ENCODE measurements at places on chromosomes 5 and 9.

DNA sequence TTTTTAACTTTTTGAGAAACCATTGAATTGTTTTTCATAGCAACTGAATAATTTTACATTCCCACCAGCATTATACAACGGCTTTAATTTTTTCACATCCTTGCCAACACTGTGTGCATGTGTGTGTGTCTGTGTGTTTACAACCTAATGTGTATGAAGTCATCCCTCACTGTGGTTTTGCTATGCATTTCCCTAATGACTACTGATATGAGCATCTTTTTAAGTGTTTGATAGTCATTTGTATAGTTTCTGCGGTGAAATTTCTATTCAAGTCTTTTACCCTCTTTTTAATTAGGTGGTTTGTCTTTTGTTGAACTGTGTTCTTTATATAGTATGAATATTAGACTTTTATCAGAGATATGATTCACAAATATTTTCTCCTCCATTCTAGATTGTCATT lies 263.1 kb upstream of the COX7C start:
- DNase-seq = no peak

- no peak for DNase-seq
Measured at GRCh38 chr5:72383726-72384125, 63.6 kb downstream of the PTCD2 start.

- no peak for DNase-seq
Measured at GRCh38 chr9:131539223-131539923, 6.0 kb upstream of the PRRT1B start.

GRCh38 chr5:111505096-111505495 lies 7.2 kb downstream of the STARD4 start:
- DNase-seq = no peak

- no peak for DNase-seq
Measured at GRCh38 chr5:127887282-127887681, 184.1 kb downstream of the CCDC192 start.

DNA sequence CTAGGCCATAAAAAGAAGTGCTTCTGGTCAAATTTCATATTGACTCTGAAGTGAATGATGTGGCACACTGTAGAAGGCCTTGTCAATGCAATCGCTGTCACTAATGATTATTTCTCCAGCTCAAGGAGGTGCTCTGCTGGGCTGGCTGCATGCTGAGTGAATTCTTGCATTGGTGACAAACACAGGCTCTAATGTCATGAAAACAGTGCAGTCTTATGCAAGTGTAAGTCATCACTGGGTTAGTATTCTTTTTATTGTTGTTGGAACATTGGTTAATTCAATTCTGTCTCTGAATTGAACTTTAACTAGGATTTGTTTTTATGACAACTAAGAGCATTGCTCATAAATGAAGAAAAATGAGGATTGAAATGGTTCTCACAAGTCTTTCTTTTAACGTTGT lies 57.3 kb upstream of the CD180 start:
- no peak for DNase-seq

GRCh38 chr9:125434986-125435775 lies 173.6 kb downstream of the GAPVD1 start:
- no peak for DNase-seq

DNA sequence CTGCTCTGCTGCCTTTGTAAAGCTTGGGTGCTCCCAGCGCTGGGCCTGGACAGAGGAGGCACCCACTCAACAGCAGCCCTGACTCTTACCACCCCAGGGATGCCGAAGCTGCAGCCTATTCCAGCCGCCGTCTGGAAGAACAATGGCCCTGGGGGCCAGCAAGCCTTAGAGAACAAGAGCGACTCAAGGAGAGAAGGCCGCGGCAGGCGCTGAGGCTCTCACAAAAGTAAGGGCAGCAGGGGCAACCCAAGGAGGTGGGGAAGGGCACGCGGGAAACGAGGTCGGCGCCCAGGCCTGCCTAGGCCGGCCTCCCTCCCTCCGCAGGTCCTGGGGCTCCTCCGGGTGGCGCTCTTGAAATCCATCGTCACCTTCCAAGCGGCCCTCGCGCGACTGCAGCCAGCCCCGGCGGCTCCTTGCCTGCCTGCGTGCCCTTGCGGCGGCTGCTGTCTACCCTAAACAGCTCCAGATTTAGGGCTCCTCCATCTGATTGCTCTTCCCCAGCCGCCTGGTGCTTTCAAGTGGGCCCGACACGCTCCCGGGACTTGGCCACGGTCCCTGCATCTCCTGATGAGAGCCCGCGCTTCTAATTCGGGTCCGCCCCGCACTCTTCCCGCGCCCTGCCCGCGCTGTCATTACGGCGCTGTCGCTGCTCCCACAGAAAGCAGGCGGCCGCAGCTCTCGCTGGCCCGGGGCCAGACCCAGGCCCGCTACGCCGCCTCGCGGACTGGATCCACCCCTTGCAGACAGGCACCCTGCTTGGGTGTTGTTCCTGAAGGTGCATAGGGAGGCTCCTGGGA lies 213.3 kb downstream of the SEMA6A start:
- peak; percentile 27 for DNase-seq

- no peak for DNase-seq
Measured at GRCh38 chr5:74630453-74631066, 10.0 kb downstream of the ENC1 start.

DNA sequence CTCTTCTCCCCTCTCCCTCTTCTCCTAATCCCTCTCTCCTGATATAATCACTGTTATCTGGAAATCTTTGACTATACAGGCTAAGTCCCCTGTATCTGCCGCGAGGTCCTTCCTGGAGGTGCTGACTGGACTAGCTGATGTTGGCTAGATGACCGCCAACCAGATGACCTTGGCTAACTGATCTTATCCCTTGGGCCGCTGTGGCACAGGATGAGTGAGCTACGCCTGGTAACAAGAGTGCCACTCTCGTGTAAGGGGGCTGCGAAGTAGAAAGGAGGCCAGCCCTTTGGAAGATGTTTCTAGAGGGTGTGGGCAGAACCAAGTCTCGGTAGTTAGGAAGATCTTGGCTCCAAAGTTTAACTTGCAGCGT lies 345 bp upstream of the PRRC1 start:
- DNase-seq = no peak

DNA sequence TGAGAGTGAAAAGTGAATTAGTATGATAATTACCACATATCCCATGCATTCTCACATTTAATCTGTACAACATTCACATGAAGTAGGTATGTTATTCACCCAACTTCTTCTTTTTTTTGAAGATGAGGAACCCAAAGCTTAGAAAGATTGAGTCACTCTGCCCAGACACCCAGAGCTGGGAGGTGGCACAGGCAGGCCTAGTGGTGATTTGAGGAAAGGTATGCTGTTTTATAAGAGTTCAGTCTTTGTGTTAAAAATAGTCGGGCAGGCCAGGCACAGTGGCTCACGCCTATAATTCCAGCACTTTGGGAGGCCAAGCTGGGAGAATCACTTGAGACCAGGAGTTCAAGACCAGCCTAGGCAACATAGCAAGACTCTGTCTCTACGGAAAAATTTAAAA lies 285.3 kb downstream of the NR3C1 start:
- DNase-seq = no peak

GRCh38 chr5:106600803-106601202 lies 1069.9 kb downstream of the EFNA5 start:
- no peak for DNase-seq

GRCh38 chr5:149829954-149830353 lies 99.8 kb downstream of the PPARGC1B start:
- DNase-seq = no peak

DNA sequence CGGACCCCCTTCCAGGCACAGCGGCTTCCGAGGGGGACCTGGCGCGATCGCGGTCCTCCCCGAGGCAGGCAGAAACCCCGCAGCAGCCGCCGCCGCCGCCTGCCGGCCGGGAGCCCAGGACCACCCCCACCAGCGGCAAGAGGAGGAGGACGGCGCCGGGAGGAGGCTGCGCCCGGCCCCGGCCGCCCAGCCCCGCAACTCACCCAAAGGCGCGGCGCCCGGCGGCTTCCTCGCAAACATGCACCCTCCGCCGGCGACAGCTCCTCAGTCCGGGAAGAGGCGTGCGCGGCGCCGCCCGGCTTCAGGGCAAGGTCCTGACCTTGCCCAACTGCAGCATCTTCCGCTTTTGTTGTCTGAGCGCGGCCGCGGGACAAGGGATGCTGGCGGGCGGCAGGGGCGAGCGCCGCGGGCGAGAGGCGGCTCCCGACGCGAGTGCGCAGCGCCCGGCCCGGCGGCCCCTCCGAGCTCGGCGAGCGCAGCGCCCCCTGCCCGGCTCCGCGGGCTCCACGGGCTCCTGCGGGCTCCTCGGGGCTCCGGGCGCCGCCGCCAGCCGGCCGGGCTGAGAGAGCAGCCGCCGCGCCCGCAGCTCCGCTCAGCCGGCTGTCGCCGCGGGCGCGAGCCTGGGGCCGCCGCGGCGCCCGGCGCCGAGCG lies 507 bp downstream of the CTNND2 start:
- DNase-seq = no peak

GRCh38 chr5:65481171-65481581 lies 544 bp downstream of the ADAMTS6 start:
- DNase-seq = no peak

DNA sequence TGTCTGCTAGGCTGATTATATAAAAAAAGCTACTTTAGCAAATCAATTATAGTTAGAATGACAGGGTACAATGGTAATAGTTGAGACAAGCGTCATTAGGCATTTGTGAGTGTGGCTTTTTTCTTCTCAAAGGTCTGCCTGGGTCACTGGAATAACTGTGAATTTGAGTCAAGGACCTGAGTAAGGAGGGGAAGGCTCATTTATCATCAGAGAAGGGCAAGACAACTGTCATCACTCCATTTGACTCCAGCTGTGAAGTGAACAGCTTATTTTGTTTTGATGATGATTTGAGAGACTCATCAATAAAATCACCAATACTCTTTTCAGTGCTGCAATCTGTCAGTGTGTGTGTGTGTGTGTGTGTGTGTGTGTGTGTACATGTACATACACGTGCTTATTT lies 118.6 kb downstream of the MAT2B start:
- no peak for DNase-seq

DNA sequence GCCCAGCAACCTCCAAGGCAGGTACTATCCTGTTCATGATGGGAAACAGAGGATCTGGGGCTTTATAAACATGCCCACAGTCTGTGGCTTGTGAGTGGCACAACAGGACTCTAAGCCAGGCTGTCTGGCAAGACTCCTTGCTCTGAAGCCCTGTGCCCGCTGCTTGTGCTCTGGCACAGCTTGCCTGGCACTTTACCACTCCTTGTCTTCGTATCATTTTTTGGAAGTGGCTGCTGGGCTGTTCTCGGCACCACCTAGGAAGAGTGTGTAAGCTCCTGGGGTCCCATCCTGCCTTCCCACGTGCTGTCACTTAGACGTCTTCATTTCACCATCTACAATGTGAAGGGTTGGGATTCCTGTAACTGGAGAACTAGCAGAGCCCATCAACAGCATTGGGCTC lies 59.3 kb upstream of the GLRX start:
- no peak for DNase-seq

DNA sequence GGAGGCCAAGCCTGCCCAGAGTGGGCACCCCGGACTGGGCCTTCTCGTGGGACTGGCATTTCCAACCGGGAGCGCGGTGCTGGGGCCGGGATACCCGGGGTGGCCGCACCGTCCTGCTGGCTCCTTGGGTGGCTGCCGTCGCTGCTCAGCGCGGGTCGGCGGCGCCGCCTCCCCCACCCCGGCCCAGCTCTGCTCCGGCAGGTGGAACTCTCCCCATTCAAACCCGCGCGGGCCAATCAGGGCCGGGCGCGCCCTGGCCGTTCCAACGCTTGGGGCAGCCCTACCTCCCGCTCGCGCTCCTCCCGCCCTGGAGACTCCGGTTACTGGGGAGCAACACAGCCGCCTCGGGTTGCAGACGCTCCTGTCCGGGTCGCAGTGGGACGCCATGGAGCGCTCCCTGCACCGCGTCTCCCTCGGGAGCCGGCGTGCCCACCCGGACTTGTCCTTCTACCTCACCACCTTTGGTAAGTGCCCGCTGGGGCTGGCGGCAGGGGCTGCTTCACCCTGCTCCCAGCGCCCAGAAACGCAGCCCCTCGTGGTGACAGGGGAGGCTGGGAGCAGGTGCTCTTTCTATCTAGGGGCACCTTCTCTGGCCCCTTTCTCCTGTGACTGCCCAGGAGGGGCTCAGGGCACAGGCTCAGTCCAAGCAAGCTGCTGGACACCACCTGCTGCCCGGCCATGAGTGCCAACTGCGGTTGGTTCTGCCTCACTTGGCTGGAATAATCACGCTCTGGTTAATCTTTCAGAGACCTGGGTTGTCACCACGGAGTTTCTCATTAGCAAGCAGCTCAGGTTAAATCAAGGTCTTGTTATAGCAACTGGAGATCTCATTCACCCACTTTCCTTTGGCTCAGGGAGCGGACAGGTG lies at the start of gene RGS3:
TSS of gene RGS3 (plus strand) at position 310 of the 868 bp plus-strand sequence. CDS start at position 386, 76 bp downstream.
- DNase-seq = peak; percentile 84

DNA sequence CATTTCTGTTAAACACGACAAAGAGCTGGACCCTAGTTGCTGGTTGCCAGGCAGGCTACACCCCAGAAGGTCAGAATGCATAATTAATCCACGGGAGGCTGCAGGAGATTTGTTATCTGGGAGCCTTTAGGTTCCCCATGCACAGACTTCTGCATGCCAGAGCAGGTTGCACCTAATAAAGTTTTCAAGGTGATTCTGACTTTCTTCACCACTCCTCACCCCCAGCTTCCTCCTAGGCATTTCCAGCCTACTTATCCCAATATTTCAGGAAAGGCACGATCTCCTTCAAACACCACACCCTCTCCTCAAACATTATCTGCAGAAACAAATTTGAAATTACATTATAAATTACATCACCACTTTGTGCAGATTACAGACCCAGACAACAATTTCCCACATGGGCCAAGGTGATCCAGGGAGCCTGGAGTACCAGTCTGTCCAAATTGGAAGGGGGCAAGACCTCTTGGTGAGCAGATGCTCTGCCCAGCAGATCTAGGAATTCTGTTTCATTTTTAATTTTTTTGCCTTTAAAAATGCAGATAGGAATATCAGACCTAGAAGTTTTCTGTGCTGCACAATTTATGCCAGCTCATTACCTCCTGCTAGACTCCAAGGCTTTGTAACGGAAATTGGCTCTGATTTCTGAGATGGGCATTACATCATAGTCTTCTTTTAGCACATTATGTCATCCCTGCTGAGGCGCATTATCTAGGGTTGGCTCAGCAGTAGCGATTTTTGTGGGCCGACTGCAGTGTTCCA lies 363.4 kb upstream of the SLC30A5 start:
- DNase-seq = peak; percentile 65

- no peak for DNase-seq
Measured at GRCh38 chr9:19999491-20000057, 210.7 kb upstream of the SLC24A2 start.

- DNase-seq = no peak
Measured at GRCh38 chr9:79574136-79574535, 2.4 kb downstream of the TLE4 start.

DNA sequence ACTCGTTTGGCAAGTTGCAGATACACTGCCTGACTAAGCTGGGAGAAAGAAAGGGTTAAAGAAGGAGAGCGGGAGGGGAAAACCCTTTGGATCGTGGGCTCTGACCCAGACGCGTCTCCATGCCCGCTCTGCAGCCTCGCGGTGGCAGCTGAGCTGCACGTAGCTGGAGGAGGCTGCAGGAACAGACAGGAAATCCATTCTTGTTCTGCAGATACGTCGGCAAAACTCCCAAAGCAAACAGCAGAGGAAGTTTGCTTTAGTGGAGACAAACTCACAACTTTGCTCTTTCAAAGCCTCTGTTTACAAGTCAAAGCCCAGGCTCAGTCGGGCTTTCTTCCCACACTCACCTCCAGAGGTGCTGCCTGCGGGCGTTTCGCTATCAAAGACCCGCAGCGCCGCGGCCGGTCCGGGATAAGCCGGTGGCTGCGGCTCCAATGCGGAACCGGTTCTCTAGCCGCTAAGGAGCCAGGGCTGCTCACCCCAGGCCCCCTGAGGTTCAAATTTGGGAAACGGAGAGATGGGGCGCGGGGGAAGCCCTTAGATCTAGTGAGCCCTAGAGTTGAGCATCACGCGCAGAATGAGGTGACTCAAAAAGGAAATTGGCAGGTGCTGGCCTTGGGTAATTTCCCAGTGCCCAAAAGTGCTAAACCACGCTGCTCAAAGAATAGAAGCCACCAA lies 60.7 kb downstream of the MAT2B start:
- no peak for DNase-seq

Measured in NCI-H774 (cell line).